Articular chondrocyte of knee joint (primary cell): ENCODE measurements at places on chromosomes 1 and 21. TPM values are rescaled to one million over a fixed set of nuclear protein-coding genes. Genes with fewer than 3 reads are reported as not detected.

S100B gene
- total RNA-seq = 8.5 and 28.0 TPM in 2 replicates

TNFSF4 gene
- total RNA-seq = 0.39 and 0.65 TPM in 2 replicates

LRRC38 gene
- total RNA-seq = not detected in 2 replicates

S100A7A gene
- total RNA-seq = not detected in 2 replicates

PGLYRP3 gene
- total RNA-seq = not detected in 2 replicates

FAAH gene
- total RNA-seq = 3.1 and 3.7 TPM in 2 replicates

ICOSLG gene
- total RNA-seq = under 0.01 and 0.13 TPM in 2 replicates

CDA gene
- total RNA-seq = 10.1 and 15.0 TPM in 2 replicates

INPP5B gene
- total RNA-seq = 31.0 and 31.8 TPM in 2 replicates

EFNA3 gene
- total RNA-seq = 0.65 and 1.6 TPM in 2 replicates

TRPM2 gene
- under 0.01 TPM in 1 of 2 replicates, not detected in the other for total RNA-seq

LIN28A gene
- total RNA-seq = not detected in 2 replicates

RGS7 gene
- 0.11 TPM in 1 of 2 replicates, not detected in the other for total RNA-seq

TNFRSF9 gene
- total RNA-seq = 0.13 and 0.65 TPM in 2 replicates

PLA2G2F gene
- not detected in 2 replicates for total RNA-seq

OR2L13 gene
- total RNA-seq = not detected in 2 replicates

MYBPH gene
- 0.52 and 0.54 TPM in 2 replicates for total RNA-seq

SH2D1B gene
- total RNA-seq = 0.11 TPM in 1 of 2 replicates, not detected in the other
